ENCODE measurements at places on chromosomes 7 and 10.

GRCh38 chr7:16268821-16269768 is 152.2 kb downstream of the CRPPA start:
- peak; percentile 45 for DNase-seq

- no peak for DNase-seq
Observed at GRCh38 chr10:79482304-79482703, 30.0 kb upstream of the EIF5AL1 start.

DNA sequence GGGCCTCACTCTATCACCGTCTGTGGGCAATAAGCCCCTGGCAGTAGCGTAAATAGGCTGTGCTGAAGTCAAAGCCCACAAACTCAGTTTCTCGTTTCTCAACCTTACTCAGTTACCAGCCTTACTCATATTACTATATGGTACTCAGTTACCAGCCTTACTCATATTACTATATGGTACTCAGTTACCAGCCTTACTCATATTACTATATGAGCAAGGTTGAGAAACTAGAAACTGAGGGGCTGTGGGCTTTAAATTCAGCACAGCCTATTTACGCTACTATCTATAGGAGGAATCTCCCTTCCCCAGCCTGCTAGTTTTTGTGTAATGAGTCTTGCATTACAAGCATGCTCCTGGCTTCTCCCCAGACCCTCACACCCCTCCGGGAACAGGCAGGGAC is 35.4 kb downstream of the CCDC3 start:
- no peak for DNase-seq

DNA sequence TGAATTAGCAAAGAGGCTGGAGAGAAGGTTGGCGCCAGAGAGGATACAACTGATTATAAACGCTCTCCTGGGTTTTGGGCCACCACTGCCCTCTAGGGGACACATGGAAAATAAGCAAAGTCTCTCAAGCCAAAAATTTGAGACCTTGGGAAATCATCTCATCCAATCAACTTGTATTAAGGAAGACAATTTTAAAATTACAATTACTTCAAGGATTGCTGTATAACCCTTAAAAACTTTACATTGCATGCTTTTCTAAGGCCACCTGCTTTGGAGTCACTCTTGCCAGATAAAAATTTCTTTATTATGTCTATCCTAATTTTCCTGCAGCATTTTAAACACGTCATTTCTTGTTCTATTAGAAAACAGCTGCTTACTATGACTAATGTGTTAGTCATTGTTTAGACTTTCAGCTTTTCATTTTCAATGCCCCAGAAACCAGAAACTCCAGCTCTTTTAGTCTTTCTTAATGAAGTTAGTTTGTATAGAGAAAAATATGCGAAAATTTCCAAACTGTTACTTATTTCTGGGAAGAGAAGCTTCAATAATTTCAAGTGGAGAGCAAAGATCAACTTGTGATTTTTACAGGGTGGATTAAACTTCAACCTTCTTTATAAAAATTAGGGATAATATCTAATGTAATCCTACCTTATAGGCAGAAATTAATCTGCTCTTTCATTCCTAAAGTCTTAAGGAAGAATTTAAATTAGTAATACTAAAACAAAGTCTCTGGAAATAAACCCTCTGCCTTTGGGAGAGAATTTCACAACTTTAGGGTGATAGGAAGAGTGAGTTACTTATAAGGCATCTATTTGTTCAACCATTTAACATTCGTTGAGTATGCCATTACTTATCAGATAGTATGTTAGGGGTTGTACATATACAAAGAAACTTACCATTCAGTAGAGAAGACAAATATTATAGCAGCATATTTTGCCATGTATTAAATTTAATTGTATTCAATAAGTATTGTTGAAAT is 20.6 kb upstream of the RHOBTB1 start:
- peak; percentile 22 for DNase-seq

- DNase-seq, result no peak
Observed at GRCh38 chr7:13099154-13099795, 411.8 kb downstream of the ARL4A start.

- no peak for DNase-seq
Observed at GRCh38 chr10:8278099-8278498, 223.6 kb downstream of the GATA3 start.

- DNase-seq, result no peak
Observed at GRCh38 chr10:12742771-12743170, 258.7 kb downstream of the CCDC3 start.

DNA sequence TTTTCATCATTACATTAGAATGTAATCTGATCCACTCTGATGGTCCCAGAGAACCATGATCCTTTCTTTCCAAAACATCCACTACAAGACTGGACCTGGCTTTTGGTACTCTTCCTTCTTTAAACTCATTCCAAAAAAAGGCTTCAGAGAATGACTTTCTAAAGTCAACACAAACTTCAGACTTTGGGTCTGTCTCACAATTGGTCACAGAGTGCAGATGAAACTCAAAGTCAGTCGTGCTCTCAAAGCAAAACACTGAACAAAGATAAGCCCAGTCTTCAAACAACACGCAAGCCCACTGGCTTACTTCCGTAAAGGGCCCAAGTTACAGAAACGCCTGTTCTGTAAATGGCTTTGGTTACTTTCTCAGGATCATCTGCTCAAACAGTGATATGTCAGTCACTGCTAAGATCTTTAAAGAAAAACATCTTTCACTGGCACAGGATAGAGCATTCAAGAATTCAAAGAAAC is 250.9 kb upstream of the MKLN1 start:
- no peak for DNase-seq

- no peak for DNase-seq
Observed at GRCh38 chr7:129574487-129574886, 37.0 kb upstream of the NRF1 start.

DNA sequence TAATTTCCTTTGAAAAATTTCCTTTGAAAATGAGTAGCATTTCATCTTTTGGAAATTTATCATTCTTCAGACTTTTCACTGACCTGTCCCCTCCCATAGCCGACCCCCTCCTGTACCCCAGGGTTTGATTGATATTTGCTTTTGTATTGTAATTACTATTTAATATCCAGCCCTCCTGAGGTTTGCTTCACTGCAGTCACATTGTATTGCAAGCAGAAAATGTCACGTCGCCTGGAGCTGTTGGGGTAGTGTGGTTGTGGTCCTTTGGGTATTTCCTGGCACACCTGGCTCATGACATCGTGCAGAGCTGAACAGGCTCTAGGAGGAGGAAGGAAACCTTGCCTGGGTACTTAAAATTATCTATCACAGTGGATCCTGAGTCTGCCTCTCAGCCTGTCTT is 116.1 kb downstream of the INSYN2A start:
- DNase-seq, result no peak

- DNase-seq, result no peak
Observed at GRCh38 chr10:119162452-119163092, 2.9 kb downstream of the SFXN4 start.
